ENCODE measurements at places on chromosomes 6 and 20. TPM values are rescaled to one million over a fixed set of nuclear protein-coding genes. Genes with fewer than 3 reads are reported as not detected.

TPBG gene
- total RNA-seq, result 21.4 TPM

KCNK15 gene
- total RNA-seq, result not detected

ARFGEF3 gene
- total RNA-seq, result 0.30 TPM

GPR63 gene
- 6.0 TPM for total RNA-seq

TOP1 gene
- 110 TPM for total RNA-seq

IL20RA gene
- not detected for total RNA-seq

KCNQ2 gene
- total RNA-seq, result 157 TPM

TAP2 gene
- total RNA-seq, result 18.2 TPM

SIGLEC1 gene
- total RNA-seq, result not detected

PRDM1 gene
- total RNA-seq, result 1.7 TPM

FOXC1 gene
- total RNA-seq, result 1.7 TPM

STAU1 gene
- 102 TPM for total RNA-seq

RBPJL gene
- total RNA-seq, result not detected

All from neural crest cell (in vitro differentiated cells).